Cardiac septum (tissue), 1 donor: ENCODE measurements at places on chromosomes 11 and 22.

GRCh38 chr22:26552466-26552865 is 37.5 kb downstream of the TPST2 start:
- DNase-seq: no peak

DNA sequence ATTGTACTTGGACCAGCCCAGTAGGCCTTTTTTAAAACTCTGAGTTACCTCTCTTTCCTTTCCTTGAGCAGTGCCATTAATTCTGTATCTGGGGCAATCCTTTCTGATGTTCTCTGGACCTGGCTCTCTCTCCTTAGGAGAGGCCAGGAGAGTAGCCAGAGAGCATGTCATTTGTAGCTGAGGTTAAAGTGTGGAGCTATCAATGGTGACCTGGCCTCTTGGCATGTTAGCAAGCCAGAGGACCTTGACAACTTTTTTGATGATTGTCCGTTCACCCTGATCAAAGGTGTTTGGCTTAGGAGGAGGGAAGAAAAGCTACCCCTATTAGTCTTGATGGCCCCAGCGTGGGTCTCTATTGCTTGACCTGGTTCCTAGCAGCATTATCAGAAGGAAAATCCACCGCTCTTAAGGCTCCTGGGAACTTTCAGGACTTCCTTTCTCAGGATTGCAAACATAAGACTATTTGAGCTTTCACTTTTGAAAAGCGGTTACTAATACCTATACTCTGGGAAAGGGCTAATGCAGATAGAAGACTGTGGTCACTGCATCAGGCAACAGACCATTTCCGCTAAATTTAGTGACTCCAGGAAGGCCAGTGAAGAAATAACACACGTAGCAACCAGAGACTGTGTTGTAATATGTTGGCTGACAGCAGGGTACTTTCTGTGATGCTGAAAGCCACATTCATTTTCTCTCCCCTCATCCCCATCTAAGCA is 18.2 kb downstream of the LIMK2 start:
- DNase-seq: no peak

DNA sequence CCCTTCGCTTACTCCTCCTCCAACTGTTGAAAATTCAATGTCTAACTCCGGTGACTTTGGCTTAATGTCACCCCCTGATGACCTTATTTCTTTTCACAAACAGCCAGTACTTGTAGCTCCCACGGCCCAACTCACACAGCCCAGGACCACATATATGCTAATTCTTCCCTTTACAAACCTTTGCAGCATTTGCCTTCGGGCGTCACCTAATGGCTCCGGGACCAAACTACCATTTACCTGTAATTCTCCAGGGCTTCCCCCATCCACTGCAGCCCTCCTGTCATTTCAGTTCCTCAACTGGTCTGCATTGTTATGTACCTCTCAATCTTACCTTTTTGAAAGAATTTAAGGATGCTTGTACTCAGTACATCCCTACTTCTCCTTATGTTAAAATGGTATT is 29.8 kb upstream of the OR56B4 start:
- no peak for DNase-seq

DNA sequence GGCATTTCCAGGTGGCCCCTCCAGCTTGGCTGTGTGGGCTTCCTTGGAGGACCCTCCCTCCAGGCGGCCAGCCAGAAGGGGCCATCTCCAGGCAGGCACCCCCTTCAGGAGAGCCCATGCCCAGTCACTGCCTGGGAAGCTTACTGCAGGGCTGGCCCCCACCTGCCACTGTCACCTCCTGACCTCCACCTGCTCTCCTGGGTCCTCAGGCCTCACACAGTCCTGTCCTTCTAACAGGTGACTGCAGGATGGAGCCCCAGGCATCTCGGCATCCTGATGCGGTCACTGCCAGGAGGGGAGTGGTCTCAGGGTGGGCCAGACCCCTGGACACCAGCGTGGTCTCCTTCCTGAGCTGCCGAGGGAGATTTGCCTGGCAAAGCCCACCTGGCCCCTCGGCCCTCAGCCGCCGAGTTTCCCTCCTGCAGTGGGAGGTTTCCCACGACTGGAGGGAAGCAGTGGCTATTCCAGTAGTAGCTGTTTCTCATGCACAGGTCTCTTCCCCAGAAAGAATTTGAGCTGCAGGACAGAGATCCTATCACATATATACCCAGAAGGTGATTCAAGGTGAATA is 13.0 kb downstream of the TBX1 start:
- no peak for DNase-seq

DNA sequence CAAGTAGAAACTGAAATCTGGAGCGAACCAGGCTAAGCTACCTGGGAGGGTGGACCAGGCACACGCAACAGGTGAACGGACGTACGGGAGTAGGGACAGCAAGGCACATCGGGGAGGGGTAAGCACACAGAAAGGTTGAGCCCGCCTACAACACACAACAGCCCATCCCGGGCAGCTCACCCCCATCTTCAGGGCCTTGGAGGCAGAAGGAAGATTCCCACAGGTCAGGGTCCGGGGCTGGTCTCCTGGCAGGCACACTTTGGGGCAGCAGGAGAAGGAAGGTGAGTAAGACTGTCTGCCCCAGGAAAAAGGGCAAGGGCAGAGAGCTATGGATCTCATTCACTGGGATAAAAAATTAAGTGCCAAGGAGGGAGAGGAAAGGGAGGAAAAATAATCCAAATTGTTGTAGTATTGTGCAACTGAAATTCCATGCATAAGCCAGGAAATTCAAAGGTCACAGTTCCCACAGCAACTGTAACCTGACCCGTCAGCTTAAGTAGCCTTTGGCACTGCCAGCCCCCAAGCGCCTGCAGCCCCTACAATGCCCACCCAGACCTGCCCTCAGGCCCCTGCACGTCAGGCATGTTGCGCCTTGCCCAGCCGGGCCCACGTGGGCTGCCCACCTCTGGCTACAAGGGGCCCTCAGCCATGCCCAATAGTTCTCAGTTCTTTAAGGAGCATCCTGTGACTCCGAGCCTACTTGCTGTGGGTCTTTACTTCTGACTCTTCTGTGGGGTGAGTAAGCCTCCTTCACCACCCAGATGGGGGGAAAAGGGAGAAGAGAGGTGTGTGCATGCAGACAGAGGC is 51.8 kb downstream of the MICAL3 start:
- no peak for DNase-seq

- DNase-seq: no peak
Observed at GRCh38 chr11:61526956-61527731, 18.6 kb downstream of the LRRC10B start.

- DNase-seq: no peak
Observed at GRCh38 chr11:60919956-60920355, 4.3 kb upstream of the TMEM132A start.

DNA sequence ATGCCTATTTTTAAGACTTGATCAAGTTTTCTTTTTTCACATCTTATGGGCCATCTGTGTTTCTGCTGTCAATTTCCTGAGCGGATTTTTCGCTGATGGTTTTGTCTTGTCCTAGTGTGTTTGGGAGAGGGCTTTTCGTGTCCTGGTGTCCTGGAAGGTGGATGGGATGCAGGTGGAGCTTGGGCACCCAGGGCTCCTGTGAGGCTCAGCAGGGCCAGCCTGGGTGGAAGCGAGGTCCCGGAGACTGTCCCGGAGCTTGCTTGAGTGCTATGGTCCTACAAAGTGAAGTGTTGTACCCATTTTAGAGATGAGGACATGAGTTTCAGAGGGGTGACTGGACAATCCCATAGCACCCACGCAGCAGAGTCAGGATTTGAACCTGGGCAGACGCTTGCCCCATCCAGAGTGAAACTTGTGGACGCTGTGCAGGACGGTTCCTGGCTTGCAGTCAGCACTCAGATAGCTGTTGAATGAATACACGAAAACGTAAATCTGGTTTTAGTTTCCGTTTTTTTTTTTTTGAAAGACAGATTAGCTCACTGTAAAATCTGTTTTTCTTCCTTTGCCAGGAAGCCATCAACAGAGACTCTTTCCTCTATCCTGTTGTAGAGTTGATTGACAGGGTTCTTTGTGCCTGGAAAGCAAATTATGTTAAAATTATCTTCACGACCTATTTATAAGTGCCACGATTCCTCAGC is 64.1 kb downstream of the TBC1D22A start:
- no peak for DNase-seq

DNA sequence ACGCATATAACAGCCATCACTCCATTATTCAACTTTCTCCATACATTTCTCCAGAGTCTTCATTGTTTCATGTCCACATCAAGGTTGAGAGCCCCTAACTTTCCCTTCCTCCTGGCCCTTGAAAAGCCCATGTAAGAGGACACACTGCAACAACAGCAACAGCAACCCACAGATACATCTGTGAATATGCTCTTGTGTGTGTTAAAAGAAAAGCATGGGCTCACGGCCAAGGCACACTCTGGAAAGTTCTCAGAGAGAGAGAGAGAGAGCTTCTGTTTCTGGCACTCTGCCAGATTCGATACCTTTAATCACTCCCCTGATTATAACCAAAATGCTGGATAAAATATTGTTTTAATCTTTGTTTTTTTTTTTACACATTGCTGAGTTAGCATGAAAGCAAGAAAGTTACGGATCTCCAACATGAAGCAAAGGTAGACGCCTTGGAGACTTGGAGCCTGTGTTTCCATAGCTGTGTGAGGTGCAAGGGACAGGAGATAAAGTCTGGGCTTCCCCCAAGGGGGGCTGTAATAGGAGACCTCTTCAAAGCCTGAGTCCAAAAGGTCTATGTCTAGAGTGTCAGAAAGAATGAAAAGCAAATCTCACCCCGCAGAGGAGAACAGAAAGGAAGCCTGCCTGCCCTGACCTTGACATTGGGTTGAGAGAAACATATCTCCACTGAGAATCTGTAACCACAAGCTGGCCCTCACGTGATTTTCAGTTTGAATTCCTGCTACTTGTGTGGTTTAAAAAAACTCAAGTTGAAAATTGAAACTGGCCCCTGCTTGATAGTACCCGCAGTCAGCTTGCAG is 33.7 kb upstream of the MPPED1 start:
- no peak for DNase-seq

DNA sequence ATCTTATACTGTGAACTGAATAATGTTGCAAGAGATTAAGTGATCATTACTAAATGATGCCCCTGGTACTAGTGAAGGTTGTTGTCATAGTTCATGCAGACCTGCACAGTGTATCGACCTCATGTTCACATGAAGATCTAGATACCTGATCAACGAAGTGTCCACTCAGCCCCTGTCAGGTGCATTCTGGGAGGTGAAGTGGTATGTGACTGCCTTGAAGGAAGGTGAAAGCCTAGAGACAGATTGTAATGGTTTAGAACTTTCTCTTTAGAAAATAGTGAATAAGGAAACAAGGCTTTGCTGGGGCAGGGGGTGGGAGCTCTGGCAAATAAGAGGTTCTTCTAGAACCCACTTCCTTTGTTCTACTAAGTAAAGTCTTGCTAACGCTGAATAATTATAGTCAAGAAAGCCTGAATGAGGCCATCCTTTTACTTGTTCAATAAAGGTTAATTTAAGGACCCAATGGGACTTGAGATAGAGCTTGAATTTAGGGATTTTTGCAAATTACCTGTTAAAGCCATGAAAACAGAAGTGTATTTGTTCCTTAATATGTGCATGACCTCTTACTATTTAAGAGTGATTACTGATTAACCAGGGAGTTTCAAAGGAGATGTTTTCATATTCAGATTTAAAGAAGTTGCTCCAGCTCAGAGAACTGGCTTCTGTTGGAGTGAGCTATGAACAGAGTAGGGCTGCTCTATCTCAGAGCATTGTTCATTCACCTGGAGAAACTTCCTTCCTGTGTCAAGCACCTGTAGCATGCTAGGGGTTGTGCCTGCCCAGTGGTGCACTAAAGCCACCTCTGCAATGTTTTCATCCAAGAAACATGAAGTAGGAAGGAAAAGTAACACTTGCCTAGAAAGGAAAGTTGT is 45.3 kb downstream of the C22orf31 start:
- DNase-seq: no peak

DNA sequence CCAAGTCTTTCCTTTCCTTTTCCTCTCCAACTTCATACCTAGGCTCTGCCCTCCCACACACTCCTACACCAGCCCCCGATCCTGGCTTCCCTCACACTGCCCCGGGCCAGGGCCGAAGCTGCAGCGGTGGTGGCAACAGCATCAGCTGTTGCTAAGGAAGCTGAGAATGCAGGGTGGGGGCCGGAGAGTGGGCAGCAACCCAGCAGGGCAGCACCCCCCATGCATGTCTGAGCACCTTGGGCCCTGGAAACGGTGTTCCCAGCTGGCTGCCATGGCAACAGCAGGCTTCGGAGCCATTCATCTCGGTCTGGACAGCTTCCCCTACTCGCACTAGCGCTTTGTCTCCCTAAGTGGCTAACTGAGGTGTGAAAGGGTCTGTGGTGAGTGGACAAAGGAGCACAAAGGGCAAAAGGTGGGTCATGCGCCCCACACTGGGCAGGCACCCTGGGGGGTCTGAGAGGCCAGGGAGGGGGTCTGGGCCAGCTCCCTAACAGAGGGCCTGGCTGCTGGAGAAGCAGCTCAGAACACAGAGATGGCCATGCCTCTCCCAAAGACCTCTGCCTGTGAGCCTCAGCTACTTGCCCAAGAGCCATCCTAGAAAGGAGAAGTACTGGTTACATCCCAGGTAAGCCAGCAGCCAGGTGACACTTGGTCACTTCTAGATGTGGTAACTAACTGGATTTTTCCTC is 42.1 kb upstream of the JAM3 start:
- DNase-seq: no peak

DNA sequence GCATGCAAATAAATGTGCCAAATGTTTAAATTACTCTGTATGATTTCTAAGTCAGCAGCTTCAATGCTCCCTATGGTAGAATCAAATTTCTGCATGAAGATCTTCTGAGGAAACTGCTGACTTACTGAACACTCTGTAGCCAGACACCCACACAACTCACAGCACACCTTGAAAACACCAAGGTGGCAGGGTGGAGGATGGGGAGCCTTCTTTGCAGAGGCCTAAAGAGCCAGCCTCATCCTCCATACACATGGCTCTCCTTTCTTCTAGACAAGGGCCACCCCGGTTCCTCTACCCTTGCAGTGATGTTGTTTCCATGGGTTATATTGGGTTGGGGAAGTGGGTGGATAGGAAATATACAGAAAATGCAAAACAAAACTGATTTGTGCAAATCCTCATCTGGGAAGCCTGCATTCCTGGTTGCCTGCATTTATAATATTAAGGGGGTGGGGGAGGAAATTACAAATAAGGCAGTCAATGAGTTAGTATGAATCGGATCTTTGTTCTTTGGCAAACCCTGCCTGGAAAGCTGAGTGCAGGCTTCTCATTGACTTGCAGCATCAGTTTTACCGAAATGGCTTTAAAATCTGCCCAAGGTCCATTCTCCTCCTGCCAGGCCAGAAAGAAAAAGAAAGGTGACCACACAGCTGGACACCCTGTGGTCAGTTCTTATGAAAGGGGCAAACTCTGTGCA is 15.8 kb upstream of the ETS1 start:
- no peak for DNase-seq

DNA sequence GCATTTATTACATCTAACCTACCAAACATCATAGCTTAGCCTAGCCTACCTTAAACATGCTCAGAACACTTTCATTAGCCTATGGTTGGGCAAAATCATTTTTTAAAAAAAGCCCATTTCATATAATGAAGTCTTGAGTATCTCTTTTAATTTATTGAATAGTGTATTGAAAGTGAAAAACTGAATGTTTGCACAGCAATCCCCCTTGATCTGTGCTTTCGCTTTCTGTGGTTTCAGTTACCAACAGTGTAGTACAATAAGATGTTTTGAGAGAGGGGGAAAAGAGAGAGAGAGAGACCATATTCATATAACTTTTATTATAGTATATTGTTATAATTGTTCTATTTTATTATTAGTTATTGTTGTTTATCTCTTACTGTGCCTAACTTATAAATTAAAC is 8.4 kb upstream of the MAP6 start:
- DNase-seq: no peak

- no peak for DNase-seq
Observed at GRCh38 chr22:30197389-30197788, 49.2 kb downstream of the LIF start.
